Foreskin fibroblast (primary cell): ENCODE measurements at places on chromosomes 1 and 21.

- no peak for DNase-seq
Measured at GRCh38 chr21:18518054-18518481, 114.5 kb upstream of the TMPRSS15 start.

DNA sequence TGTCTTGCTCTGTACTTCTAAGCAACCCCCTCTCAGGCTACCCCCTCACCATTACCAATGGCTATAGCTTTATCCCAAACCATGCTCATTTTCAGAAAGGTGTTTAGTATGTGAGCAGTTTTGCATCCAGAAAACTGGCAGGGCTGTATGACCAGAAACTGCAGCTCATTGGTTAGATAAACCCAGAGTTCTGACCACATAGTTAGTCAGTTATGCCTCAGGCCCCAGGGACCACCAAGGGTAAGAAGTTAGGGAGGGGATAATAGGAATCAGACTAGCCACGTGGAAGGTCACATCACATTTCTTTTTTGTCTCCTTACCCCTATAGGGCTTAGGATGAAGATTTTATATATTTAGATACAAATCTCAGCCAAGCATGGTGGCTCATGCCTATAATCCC lies 1.2 kb downstream of the ITGA10 start:
- peak; percentile 68 for DNase-seq

GRCh38 chr1:55524006-55524405 lies 308.8 kb upstream of the USP24 start:
- no peak for DNase-seq

DNA sequence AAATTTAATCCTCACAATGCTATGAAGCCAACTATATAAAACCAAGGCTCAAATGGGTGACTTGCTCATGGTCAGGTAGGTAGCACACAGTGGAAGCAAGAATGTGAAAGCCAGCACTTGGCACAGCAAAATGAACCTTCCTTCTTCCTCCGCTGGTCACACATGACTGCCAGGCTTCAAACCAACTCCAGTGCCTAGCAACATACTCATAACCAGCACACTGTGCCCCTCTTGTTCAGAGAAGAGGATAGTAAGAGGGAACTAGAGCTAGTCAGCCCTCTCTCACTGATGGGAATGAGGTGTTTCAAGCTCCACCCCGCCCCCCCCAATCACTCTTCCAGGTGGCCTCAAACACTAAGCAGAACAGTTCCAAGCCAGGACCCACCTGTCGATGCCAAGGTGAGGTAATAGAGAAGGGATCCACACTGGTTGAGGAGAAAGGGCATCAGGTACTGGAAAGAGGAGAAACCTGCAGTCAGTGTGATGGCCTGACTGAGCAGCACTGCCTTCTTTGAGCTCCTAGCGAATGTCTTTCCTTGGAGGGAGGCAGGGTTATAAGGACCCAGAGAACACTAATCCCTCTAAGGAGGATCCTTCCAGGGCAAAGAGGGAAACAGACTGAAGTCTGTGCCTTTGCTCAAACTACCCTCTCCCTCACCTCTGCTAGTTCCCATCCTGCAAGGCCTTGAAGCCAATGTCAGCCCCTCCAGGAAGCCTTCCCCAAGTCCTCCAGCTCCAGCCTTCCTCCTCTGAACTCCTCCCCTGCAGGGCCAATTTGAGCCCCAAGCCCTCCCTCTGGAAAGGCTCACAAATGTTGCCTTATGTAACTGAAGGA lies 1.2 kb downstream of the TMEM234 start:
- no peak for DNase-seq

GRCh38 chr1:202821467-202821866 lies 10.7 kb downstream of the PCAT6 start:
- peak; percentile 28 for DNase-seq

DNA sequence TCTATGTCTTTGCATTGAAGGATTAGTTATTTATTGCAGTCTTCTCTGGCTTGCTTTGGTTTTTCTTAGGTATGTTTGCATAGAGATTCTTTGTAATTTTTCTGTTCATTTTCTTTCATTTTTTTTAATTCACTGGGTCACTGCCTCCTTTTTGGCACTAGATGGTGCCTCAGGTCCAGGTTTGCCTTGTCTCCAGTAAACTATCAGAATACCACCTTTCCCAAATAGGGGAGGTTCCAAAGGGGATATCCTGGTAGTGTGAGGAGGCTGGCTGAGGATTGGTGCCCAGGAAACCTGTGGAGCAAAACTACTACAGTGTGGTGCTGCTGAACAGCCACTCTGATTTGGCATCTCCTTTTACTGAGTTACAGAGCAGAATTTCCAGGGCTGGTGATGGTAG lies 257.1 kb downstream of the KCTD3 start:
- peak; percentile 12 for DNase-seq

GRCh38 chr1:98661544-98662355 lies at the start of gene SNX7:
Gene SNX7, plus strand, starts transcription at chr1:98661721. Its CDS starts 11 bp downstream, at chr1:98661732.
- DNase-seq, result peak; percentile 77

DNA sequence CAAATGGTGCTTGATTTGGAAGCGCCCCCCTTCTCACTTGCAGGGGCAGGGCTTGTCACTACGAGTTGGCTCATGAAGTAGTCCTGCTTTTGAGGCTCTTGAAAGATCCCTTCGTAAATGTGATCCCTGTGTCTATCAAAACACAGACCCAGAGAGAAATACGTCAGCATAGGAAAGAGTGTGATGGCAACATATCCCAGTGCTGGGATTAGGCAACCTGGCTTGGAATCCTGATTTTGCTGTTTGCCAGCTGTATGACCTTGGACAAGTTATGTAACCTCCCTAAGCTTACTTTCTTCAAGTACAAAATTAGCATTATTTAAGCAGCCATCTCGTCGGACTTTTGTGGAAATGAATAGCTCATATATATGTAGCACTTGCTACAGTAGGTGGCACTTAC lies 228.4 kb downstream of the ATG4C start:
- DNase-seq, result no peak
